Pancreas (tissue), 10 donors: ENCODE measurements at places on chromosomes 11 and 22.

DNA sequence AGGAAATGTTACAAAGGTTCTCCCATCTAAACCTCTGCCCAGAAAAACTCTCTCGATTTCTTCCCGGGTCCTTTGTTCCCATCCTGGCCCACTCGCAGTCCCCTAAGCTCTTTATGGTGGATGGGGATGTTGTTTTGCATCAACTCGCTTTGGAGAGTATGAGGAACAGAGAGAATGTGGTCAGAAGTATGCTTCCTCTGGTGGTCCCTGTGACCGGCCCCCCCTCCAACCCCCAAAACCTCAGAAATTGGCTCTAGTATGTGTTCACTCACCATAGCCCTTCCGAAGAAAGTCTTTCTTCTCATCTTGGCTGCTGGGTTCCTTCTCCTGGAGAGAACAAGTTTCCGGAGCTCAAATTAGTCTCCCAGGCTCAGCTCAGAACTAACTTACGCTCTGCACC, 54.4 kb downstream of the GRAMD1B start:
- no peak for DNase-seq

DNA sequence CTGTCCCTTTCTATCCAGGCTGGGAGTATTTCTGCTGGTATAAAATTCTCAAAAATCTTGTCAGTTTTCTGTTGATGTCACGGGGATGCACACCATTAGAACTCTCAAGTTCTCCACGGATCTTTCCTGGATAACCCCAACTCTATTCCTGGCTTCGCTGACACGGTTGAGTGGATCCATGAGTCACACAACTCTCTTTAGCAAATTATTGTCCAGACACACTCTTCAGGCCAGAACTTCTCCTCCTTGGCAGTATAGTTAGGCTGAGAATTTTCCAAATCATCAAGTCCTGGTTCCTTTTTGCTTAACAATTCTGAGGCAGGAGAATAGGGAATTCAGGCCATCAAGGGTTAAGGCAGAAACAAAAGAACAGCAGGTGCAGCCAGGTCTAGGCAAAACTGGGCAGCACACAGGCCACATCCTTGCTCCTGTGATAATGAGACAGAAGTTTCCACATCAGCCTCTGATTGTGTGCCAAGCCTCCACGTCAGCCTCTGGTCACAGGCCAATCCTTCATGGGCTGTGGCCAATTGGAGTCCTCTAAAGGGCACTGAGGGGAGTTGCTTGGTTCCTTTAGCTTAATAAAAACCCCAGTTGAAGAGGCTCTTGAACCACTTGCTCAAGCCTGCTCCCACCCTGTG, 5.7 kb upstream of the ACAT1 start:
- DNase-seq: peak; percentile 93

DNA sequence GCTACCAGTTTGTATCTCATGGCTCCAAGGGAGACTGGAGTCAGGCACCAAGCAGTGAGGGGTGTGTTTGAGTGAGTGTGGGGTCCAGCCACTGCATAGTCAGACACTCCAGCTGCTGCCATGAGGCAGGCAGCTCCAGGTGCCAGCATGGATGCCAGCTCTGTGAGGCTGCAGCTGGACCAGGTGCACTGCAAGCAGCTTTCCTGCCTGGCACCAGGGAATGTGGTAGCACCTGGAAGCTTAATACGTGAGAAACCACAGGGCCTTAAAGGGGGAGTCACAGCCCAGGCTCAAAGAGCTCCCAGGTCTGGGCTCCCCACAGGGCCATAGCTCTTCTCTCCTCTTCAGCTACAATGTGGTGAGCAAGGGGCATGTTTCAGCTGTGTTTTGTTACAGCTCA, 817.8 kb upstream of the LUZP2 start:
- no peak for DNase-seq

DNA sequence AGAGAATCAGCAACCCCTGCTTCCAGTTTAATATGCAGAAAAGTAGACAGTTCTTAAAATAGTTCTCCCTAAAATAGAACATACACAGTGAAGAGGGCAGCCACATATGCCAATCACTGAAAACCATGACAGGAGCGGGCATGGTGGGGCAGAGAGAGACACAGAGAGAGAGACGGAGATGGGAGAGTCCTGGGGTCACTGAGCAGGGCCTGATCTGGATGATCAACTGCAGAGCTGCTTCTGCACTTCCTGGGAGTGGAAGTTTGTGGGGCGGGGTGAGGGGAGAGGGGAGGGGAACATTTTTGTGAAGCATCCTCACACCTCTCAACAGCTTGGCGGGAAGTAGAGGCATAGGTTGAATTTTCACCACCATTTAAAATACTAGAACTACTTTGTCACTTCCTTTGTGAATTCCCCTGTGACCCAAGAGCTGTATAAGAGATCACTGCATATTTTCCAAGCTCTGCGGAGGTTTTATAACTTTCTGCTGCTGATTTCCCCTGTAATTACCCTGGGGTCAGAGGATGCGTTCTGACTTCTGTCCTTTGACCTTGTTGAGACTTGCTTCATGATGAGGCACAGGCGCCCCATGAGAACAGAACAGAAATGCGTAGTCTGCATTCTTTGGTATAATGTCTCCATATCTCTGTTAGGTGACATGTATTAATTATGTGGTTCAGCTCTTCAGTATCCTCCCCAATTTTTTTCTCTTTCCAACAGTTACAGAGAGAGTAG, 419.4 kb downstream of the BRD1 start:
- no peak for DNase-seq

DNA sequence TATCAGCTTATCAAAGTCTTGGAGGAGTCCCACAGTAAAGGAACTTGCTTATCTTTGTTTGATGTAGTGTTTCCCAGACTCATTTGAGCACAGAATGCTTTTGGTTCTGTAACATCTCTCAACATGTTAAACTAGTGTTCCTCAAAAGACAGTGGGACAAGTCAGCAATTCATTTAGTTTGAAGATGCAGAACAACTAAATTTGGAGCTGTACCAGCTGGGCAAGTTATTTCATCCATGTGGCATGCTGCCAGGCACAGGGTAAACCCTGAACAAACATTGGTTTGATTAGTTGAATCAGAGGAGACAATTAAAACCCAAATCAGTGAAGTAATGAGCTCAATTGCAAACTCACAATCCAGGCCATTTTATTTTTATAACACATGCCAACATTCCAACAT, 141.2 kb downstream of the CSNK2A3 start:
- DNase-seq: no peak

- DNase-seq: no peak
These were observed 31.4 kb upstream of the BRSK2 start for GRCh38 chr11:1358286-1358685.

DNA sequence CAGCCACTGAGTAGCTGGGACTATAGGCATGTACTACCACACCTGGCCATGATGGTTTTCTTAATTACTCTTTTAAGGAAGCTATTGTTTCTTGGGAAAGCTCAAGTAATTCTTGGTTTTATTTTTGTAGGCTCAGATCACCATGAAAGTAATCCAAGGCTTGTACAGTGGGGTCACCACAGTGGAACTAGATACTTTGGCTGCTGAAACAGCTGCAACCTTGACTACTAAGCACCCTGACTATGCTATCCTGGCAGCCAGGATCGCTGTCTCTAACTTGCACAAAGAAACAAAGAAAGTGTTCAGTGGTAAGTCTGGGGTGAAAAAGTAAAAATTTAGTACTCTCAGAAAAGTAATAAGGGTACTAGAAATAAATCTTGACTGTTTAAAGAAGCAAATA, 11.3 kb downstream of the RRM1 start:
- DNase-seq: no peak

DNA sequence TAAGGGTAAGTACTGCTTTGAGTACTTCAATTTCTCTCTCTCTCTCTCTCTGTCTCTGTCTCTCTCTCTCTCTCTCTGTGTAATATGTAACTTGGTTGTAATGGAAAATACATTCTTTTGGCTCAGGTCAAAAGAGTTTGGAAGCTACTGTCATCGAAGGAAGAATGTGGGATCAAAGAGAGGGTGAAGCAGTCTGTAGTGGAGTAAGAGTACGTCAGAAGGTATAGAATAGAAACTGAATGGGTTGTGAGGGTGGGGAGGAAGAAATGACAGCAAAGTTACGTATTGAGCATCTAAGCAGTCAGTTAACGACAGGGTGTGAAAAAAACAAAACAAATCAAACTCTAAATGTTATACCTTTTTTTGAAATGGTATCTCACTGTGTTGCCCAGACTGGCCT, 10.0 kb downstream of the NCAM1 start:
- no peak for DNase-seq

DNA sequence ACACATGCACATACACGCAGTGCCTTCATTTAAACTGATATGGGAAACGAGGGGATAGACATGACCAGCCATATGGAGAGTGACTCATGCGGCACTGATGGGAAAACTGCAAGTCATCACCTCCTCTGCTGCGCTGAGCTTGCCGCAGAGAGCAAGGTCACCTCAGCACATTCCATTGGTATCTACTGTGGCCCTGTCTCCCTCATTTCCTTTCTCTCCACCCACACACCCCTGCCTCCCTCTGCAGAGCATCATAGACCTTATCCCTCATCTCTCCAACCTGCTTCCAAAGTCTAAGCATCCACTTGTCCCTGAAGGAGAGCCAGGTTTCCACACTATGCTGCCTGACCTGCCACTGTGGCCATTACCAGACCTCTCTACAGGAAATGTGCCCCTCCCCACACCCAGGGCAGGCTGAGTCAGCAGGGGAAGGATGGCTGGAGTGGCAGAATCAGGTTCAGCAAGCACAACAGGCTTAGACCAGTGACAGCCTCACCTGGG, 116.9 kb upstream of the SNX19 start:
- no peak for DNase-seq

- no peak for DNase-seq
These were observed 35.5 kb upstream of the GAB4 start for GRCh38 chr22:17043521-17043920.

GRCh38 chr11:19673924-19674729, 38.5 kb upstream of the NAV2 start:
- no peak for DNase-seq

DNA sequence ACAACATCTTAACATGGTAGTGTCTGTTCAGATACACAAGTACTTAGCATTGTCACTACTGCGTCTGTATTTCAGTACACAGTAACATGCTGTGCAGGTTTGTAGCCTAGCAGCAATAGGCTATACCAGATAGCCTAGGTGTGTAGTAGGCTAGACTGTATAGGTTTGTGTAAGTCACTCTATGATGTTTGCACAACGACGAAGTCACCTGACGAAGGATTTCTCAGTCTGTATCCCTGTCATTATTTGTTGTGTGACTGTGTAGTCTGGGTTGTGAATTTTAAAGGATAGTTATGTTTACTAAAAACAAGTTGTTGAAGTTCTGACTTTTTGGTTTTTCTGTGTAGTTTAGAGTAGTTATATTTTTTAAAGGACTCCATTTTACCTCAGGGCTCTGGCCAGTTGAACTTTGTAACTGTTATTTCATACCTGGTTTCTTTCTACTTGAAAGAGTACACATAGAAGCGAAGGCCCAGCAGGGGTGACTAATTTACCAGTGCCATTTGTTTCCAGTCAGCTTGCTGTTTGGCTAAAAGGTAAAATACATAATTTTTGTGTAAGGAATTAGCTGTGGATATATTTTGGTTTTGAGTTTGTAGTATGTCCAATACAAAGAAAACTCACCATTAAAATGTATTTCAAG, 72.3 kb downstream of the PPP6R3 start:
- DNase-seq: no peak

- DNase-seq: no peak
These were observed 29.4 kb upstream of the NAV2 start for GRCh38 chr11:19683141-19683805.

DNA sequence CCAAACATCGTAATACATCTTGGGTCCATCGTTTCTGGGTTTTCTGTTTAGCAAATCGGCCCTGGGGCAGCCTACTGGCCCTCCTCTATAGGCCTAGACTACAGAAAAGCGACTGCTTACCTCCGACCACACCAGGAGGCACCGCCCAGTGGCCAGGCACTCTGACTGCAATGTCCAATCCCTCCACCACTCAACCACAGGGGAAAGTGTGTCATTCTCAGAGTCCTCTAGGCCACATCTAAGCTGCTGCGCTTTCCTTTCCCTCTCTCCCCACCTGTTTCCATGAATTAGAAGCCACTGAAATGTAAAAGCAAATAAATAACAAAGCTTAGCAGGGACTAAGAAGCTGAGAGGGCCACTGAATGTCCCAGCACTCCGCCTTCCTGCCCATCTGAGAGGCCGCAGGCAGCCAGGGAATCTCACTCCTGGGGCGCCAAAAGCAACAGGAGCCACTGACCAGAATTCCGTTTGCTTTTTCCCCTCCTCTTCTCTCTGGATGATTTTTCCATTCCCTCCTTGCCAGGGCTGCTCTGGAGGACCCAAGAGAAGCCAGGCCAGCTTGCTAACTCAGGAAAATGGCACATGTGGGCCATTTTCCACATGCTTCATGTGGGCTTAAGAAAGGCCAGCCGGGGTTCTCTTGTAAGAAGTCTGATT, 50.1 kb upstream of the FLI1 start:
- no peak for DNase-seq

- DNase-seq: no peak
These were observed 57.9 kb downstream of the SYTL2 start for GRCh38 chr11:85752890-85753581.

- no peak for DNase-seq
These were observed 47.6 kb upstream of the THY1 start for GRCh38 chr11:119470317-119471291.

GRCh38 chr22:43244803-43245527, 58.0 kb upstream of the TTLL12 start:
- no peak for DNase-seq

DNA sequence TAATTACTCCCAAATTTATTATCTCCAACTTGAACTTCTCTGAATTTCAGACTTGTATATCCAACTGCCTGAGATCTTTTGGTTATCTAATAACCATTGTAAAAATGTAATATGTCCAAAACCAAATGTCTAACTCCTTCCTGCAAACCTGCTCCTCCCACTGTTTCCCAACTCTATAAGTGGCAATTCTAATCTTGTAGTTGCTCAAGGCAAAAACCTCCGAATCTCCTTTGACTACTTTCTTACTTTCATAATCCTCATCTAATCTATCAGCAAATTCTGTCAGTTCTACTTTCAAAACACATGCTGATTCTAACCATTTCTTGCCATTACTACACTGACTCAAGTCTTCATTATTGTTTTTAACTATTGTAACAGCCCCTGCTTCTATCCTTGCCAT, 55.7 kb downstream of the FAM168A start:
- no peak for DNase-seq

GRCh38 chr11:118226781-118227180, 2.0 kb upstream of the JAML start:
- DNase-seq: no peak

DNA sequence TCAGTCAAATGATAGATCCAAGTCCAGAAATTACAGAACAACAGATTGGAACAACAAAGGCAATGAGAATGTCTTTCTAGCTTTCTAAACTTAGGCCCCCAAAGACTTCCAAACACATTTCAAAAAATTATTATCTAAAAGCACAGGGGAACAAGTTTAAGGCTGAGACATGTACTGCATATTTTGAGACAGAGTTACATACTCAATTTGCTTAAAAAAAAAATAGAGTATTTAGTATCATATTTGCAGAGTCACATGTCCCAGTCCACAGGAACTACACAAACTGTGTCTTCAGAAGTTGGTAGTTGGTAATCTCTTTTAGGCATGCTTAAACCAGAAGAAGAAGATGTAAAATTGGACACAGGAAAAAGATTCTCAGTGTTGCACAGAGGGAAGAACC, 127.2 kb downstream of the MAML2 start:
- no peak for DNase-seq

- no peak for DNase-seq
These were observed 54.4 kb downstream of the ARL14EP start for GRCh38 chr11:30377347-30377746.
